ENCODE measurements at places on chromosomes 3 and 15. TPM values are rescaled to one million over a fixed set of nuclear protein-coding genes. Genes with fewer than 3 reads are reported as not detected.

GRCh38 chr3:196638861-196639482 is 522 bp upstream of the NRROS start:
- peaks cover 16% of the 10 kb centered on the region for H3K36me3 ChIP-seq
- peaks cover 46% of the 10 kb centered on the region for H3K4me1 ChIP-seq
- no peaks in the 10 kb centered on the region for H3K27me3 ChIP-seq
- DNase-seq, result no peak
- peak overlapping the region; percentile 90 for H3K27ac ChIP-seq

DNA sequence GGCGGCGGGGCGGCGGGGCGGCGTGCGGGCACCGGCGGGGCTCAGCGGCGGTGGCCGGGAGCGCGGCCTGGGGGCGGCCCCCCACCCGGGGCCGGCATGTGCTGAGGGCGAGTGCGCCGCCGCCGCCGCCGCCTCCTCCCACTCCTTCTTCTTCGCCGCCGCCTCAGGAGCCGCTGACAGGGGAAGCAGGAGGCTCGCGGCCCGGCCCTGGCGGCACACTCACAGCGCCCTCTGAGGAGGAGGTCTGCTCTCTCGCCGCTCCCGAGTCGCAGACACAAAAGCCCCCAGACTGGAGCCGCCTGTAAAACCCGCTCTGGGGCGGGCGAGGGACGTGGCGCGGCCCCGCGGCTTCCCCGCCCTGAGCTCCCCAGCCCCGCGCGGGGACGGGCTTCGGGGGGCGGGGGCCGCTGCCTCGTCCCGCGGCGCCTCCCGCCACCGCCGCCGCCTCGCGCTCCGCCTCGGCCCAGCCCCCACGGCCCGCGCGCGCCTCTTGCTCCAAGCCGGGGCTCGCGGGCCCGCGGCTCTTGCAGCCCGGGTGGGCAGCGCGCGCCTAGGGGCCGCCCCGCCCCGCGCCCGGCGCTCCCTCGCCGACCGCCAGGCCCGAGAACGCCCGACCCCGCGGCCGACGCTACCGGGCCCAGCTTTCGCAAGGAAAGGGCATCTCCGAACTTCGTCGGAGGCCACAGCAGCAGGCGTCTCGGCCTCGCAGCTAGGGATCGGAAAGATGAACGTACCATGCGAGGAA is at the start of gene PYGO1:
PYGO1 (minus strand) TSS at position 276 of the 745 bp plus-strand sequence. CDS start 462 bp downstream, outside the sequence.
- peak within 1 kb of the TSS; percentile 64 for H3K4me3 ChIP-seq
- H3K36me3 ChIP-seq, result no peaks in the 10 kb centered on the region
- H3K4me1 ChIP-seq, result no peaks in the 10 kb centered on the region
- H3K27me3 ChIP-seq, result peaks cover 44% of the 10 kb centered on the region

DNA sequence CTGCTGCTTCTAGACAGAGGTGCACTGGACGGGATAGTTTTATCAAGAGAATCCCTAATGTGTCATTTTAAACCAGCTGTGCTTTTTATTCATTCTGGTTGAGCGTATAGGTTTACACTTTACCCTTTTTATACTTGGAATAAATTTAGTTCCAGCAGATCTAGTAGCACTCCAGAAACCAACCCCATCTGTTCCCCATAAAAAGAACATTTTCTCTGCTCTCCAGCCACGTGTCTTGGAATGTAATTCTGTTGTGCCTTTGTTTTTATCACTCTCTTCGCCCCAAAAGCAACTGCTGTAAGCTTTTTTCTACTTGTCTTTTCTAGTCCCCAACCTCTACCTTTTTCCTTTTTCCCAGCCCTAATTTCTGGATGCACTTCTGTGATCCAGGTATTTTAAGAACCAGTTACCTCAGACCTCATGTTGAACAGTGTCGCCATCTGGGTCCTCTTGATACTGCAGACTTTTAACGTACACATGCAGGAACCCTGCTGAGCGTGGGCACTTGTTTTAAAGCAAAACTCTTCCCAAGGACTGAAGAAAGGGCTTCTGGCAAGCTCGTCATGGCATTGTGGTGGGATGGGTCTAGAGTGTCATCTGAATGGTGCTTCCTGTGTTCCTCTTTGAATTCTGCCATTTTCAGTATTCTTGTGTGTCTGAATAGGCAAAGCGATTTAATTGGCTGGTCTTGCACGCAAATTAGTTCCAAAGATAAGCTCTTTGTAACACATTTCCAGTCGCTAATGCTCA is 5.7 kb upstream of the EXOG start:
- H3K27me3 ChIP-seq, result no peaks in the 10 kb centered on the region
- no peaks in the 10 kb centered on the region for H3K36me3 ChIP-seq
- no peak for DNase-seq
- peaks cover 2% of the 10 kb centered on the region for H3K4me1 ChIP-seq

DNA sequence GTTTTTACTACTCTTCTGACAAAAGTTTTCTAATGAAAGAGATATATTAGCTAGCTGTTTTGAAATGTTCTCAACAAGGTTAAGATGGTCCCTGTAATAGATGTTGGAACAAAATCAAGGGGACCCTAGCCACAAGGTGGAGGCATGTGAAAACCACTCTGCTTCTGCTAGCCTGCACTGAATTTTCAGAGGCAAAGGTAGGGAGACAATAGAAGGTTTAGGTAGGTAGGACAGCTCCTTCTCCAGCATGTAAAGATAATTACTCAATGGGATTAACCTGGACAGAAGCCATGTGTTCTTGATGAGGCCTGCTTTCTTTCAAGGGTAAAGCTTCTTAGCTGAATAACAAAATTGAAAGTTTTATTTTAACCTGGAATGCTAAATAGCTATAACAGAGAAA is 333.5 kb downstream of the LSAMP start:
- no peak overlapping the region for H3K27ac ChIP-seq
- H3K27me3 ChIP-seq, result no peaks in the 10 kb centered on the region
- DNase-seq, result no peak
- H3K4me1 ChIP-seq, result no peaks in the 10 kb centered on the region
- no peaks in the 10 kb centered on the region for H3K36me3 ChIP-seq

DNA sequence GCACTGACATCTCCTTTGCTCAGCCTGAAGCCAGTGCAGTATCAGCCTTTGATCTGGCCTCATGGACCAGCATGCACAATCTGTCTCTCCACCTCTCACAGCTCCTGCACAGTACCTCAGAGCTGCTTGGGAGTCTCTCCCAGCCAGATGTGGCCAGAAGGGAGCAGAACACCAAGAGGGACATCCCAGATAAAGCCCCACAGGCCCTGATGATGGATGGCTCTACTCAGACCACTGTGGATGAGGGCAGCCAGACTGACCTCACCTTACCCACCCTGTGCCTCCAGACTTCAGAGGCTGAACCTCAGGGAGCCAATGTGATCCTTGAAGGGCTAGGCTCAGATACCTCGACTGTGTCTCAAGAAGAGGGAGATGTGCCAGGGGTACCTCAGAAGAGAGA is 44.4 kb downstream of the CDAN1 start:
- H3K27ac ChIP-seq, result no peak overlapping the region
- DNase-seq, result no peak
- H3K4me1 ChIP-seq, result peaks cover 18% of the 10 kb centered on the region
- no peak overlapping the region for H3K4me3 ChIP-seq
- H3K36me3 ChIP-seq, result peaks cover 5% of the 10 kb centered on the region

DNA sequence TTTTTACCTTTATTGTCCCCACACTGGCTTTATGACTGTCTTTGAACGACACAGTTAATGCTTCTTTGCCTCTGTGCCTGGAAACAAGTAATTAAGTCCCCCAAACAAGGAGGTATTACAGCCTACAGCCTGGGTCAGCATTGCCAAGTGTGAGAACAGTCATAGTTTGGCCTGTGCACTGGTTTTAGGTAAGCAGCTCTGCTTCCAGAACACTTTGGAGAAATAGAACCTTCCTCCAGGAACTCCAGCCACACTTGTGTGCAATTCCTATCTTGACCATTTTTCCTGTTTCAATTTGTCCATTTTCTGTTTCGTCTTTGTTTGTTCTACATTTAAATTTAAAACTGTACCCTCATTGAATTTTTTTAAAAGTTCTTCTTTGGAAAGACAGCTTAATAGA is 568.2 kb downstream of the TUSC7 start:
- no peak overlapping the region for H3K27ac ChIP-seq
- DNase-seq, result no peak
- no peaks in the 10 kb centered on the region for H3K27me3 ChIP-seq

GRCh38 chr15:38130205-38130567 is 122.5 kb upstream of the SPRED1 start:
- no peak overlapping the region for H3K4me3 ChIP-seq
- peaks cover 18% of the 10 kb centered on the region for H3K27me3 ChIP-seq
- no peak overlapping the region for H3K27ac ChIP-seq
- H3K4me1 ChIP-seq, result peaks cover 10% of the 10 kb centered on the region

- no peak for DNase-seq
- peaks cover 18% of the 10 kb centered on the region for H3K27me3 ChIP-seq
- H3K36me3 ChIP-seq, result no peaks in the 10 kb centered on the region
- H3K4me3 ChIP-seq, result no peak overlapping the region
- peaks cover 5% of the 10 kb centered on the region for H3K4me1 ChIP-seq
Measured at GRCh38 chr15:71752604-71753289, 57.6 kb upstream of the NR2E3 start.

DNA sequence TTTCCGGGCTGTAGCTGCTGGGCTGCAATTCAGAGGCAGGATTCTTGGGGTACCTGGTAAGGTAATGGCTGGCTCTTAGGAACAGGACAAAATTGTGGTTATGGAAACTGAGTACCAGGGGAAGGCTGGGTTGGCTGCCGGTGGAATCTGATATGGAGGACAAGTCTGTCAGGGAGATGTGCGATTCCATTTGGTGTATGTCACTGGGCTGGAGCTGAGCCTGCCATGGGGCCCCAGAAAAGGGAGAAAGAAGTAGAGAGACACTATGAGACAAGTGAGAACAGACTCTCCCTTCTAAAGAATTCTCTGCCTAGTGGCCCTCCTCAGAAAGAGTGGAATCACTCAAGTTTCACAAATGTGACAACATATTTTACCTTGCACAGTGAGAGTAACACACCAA is 368.2 kb upstream of the ROPN1 start:
- H3K4me3 ChIP-seq, result no peak overlapping the region
- no peaks in the 10 kb centered on the region for H3K4me1 ChIP-seq
- peaks cover 15% of the 10 kb centered on the region for H3K27me3 ChIP-seq
- DNase-seq, result no peak
- H3K27ac ChIP-seq, result no peak overlapping the region

- H3K4me1 ChIP-seq, result peaks cover 3% of the 10 kb centered on the region
- no peaks in the 10 kb centered on the region for H3K27me3 ChIP-seq
- no peak overlapping the region for H3K4me3 ChIP-seq
- no peak for DNase-seq
- no peak overlapping the region for H3K27ac ChIP-seq
Measured at GRCh38 chr15:89307791-89308190, 26.8 kb downstream of the POLG start.

DNA sequence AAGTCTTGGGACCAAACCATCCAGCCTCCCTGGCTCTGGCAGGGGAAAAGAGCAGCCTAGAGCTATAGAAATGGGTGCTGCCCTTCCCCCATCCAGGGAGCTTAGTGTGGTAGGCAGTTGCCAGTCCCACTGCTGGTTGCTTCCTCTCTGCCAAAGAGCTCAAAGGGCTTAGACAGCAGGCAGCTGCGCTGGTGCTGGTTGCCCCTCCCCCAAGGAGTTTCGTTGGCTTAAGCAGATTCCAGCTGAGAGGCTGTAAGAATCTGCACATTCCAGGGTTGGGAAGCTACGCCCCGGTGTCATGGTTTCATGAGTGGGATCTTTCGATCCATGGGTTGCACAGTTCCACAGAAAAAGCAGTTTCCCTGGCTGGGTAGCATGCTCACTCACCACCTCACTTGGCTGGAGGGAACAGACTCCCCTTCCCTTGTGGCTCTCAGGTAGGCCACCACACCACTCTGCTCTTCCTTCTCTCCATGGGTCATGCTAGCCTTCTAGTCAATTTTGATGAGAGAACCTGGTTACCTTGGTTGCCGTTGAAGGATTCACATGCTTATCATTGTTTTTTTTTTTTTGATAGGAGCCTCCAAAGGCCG is 195.1 kb downstream of the EPHA6 start:
- H3K4me3 ChIP-seq, result no peak overlapping the region
- no peaks in the 10 kb centered on the region for H3K36me3 ChIP-seq
- H3K27ac ChIP-seq, result no peak overlapping the region
- H3K27me3 ChIP-seq, result no peaks in the 10 kb centered on the region
- no peak for DNase-seq
- no peaks in the 10 kb centered on the region for H3K4me1 ChIP-seq

DNA sequence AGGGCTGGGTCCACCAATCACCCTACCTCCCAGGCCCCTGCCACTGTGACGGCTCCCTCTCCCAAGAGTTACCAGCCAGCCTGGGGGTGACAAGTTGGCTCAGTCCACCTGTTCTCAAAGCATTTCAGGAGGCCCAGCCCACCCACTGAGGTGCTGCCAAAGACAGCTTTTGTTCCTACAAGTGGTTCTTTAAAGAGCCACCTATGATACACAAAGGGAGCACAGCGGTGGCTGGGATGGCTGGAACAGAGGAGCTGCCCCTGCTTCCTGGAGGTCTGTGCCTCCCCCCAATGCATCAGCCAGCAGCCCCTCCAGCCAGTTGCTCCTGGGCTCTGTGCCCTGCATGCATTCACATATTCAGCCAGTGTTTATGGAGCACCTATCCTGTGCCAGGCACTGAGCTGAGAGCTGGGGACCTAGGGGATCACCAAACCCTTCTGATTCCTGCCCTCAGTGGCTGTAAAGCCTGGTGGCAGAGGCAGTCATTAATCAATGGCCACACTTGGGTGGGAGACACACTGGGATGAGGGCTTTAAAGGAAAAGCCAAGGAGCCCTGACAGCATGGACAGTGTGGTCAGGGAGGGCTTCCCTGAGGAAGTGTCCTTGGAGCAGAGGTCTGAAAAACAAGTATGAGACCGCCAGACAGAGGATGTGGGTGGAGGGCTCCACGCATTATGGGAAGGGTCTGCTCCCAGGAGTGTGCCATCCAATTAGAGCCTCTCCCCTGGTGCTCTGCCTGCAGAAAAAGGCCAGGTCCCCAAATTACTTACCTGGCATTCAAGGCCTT is 107.1 kb upstream of the LINGO1 start:
- H3K4me3 ChIP-seq, result no peak overlapping the region
- H3K27me3 ChIP-seq, result peaks cover 17% of the 10 kb centered on the region
- no peak overlapping the region for H3K27ac ChIP-seq
- no peak for DNase-seq
- no peaks in the 10 kb centered on the region for H3K4me1 ChIP-seq

- H3K4me1 ChIP-seq, result no peaks in the 10 kb centered on the region
- DNase-seq, result no peak
- H3K27me3 ChIP-seq, result peaks cover 4% of the 10 kb centered on the region
- H3K36me3 ChIP-seq, result no peaks in the 10 kb centered on the region
- H3K4me3 ChIP-seq, result no peak overlapping the region
Measured at GRCh38 chr3:134694946-134695543, 44.2 kb upstream of the KY start.

Gene PFKFB4
- total RNA-seq, result 60.7 TPM

Gene IL17RD
- not detected for total RNA-seq

Gene INSYN1
- not detected for total RNA-seq

All from activated naive CD8-positive, alpha-beta T cell treated with anti-CD3 and anti-CD28 coated beads, Interleukin-2, amount 10 ng/mL, durations not matched to agents 7 days and 5 days (primary cell).